GM10248 (cell line): ENCODE measurements at places on chromosomes 3 and 15.

- DNase-seq: no peak
Measured at GRCh38 chr15:66139591-66140207, 113.9 kb downstream of the MEGF11 start.

- DNase-seq: no peak
Measured at GRCh38 chr15:24747376-24747775, 71.8 kb downstream of the NPAP1 start.

- DNase-seq: no peak
Measured at GRCh38 chr3:167484551-167484950, 10.7 kb upstream of the SERPINI2 start.

- DNase-seq: no peak
Measured at GRCh38 chr3:193775421-193776077, 182.5 kb downstream of the OPA1 start.

DNA sequence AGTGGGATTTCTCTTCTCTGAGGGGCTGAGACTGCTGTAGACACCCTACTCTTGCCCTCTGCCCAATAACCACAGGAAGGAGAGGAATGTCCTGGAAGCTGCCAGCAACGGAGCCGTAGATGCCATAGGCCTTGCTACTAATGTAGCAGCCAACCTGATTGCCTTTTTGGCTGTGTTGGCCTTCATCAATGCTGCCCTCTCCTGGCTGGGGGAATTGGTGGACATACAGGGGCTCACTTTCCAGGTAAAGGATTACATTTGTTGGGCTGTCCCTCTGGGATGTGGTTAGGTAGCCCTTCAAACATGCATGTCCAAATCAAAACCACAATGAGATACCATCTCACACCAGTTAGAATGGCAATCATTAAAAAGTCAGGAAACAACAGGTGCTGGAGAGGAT lies 16.1 kb downstream of the SLC28A2 start:
- no peak for DNase-seq

DNA sequence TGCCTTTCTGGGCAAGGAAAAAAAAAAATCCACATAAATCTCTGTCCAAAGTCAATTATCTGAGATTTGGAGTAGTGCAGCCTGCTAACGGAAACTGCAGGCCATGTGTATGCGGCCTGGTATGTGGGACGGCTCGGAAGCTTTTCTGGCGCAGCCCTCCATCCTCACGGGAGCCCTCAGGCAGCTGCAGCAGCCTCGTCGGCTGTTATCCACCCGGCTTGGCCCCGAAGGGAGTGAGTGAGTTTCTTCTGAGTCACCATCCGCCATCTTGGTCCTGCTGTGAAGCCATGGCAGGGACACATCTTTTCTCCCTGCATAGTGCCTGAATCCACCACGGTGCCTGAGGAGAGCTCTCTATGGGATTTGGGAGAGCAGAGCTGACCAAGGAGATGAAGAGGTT lies 62.8 kb downstream of the POLR2M start:
- DNase-seq: no peak

DNA sequence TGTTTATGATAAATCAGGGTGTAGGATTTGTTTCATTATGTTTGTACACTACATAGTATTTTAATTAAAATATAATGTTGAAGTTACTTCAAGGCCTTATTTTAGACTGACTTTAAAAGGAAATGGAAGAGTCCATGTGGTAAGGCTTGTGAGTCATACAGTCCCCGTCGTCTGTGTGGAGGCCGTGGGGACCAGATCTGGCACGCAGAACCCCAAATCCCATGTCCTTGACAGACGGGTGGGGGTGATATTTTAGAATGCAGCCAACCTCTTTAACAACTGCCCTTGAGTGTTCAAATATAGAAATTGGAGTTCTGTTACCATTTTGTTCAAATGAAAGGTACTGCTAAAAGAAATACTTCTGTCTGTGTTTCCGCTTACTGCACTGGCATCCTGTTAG lies 35.8 kb downstream of the ABHD17C start:
- no peak for DNase-seq
